GM23248 (cell line): ENCODE measurements at places on chromosomes 12 and 14. TPM values are rescaled to one million over a fixed set of nuclear protein-coding genes. Genes with fewer than 3 reads are reported as not detected.

The CLEC4C gene
- not detected in 2 replicates for total RNA-seq

The ZDHHC22 gene
- total RNA-seq = not detected in 2 replicates

The IFI27L1 gene
- total RNA-seq = 13.5 and 14.2 TPM in 2 replicates

The OR4E1 gene
- total RNA-seq = not detected in 2 replicates

The OASL gene
- 0.54 TPM in 1 of 2 replicates, not detected in the other for total RNA-seq

The TDRD9 gene
- not detected in 2 replicates for total RNA-seq

The RHOJ gene
- total RNA-seq = 1.2 and 1.6 TPM in 2 replicates

The CLEC2B gene
- 6.2 and 7.2 TPM in 2 replicates for total RNA-seq

The CYP46A1 gene
- total RNA-seq = 0.13 and 0.22 TPM in 2 replicates

The GALC gene
- 20.9 and 24.0 TPM in 2 replicates for total RNA-seq
